Left forelimb (tissue), 1 donor: ENCODE measurements at places on chromosomes 11 and 22.
A peak's percentile ranks its signal among the peaks of the same experiment; 100 is the strongest.

DNA sequence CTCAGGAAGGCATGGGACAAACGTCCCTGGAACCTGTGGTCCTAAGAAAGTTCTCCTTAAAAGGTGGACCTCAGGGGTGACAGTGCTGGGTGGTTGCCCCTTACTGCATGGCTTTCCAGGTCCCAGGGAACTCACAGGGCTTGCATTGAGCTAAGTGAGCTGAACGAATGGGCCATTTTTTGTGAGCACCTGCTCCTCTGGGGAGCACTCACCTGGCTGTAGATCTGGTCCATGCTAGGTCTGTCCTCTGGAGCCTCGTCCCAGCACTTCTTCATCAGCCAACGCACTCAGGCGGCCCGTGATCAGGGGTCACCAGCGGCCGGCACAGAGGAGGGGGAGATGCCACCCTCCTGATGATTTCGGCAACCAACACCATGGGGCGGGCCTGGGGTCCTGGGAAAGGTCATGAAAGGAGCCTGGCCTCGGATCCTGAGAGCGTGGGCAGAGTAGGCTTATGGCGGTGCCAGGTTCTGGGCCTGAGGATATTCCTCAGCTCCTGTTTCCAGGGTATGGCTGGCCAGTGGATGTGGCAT lies 36.8 kb upstream of the LRRC32 start:
- no peak for DNase-seq

- peak; percentile 83 for DNase-seq
Observed at GRCh38 chr11:67504950-67505581, at the start of gene PITPNM1. PITPNM1 (minus strand) TSS chr11:67505363; CDS start chr11:67504180, 1,183 bp downstream.

DNA sequence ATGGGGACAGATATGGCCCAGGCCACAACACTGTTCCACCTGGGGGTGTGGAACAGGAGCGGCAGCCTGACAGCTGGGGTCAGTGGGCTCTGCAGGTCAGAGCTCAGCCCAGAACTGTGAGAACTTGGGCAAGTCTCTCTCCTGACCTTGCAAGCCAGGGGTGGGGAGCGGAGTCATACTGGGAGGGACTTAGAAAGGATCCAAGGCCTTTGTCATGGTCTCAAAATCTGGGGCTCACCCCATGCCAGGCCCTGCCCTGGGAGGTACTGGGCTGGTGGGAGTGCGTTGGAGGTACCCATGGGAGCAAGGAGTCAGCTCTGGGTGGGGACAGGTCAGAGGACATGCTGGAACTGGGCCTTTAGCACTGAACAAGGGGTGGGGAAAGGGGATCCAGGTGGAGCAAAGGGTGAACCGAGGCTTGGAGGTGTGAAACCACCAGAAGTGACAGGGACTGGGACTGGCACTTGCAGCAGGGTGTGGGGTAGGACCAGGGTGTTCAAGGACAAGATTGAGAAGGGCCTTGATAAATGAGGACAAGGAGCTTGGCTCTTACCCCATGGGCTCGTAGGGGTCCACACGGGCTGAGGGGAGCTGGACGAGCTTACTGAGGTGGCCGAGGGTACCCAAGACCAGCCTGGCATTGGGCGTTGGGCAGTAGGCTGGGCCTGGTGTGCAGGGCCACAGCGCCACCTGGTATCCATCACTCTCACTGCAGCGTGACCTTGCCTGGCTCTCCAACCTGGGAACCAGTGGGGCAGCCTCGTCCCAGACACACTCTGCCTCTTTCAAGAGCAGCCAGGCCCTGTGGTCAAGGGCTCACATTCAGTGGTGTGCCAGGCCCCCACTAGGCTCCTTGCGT lies 7.4 kb upstream of the PMM1 start:
- no peak for DNase-seq

DNA sequence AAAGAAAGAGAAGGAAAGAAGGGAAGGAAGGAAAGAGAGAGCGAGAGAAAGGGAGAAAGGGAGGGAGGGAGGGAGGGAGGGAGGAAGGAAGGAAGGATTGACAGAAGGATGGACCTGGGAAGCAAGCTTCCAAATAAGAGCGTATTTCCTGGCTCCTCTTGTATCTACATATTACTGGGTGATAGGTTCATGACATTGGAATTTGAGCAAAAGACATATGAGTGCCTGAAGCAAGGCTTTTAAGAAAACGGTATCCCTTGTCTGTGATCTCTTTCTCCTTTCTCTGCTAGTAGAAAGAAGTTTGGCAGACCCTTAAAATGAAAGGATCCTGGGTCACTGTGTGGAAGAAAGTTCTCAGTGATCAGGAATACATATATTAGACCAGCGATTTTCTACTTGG lies 932.2 kb upstream of the CCDC90B start:
- no peak for DNase-seq

GRCh38 chr11:35010654-35011053 lies 94.2 kb downstream of the PDHX start:
- no peak for DNase-seq

DNA sequence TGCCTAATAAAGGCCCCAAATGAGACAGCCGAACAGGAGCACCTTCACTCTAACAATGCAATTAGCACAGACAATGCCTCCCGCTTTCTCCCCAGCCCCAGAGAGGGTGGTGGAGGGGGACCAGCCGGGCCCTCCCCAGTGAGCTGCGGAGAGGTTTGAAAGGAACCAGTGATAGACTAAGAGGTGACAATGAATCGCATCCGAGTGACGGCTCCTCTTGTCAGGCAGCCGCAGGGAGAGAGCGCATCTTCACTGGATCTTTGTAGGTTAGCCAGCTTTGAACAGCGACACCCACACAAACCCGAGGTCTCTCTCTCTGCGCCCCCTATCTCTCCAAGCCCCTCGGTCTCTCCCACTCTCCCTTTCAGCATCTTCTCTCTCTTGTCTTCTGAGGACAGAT lies 28.0 kb downstream of the FLRT1 start:
- no peak for DNase-seq

DNA sequence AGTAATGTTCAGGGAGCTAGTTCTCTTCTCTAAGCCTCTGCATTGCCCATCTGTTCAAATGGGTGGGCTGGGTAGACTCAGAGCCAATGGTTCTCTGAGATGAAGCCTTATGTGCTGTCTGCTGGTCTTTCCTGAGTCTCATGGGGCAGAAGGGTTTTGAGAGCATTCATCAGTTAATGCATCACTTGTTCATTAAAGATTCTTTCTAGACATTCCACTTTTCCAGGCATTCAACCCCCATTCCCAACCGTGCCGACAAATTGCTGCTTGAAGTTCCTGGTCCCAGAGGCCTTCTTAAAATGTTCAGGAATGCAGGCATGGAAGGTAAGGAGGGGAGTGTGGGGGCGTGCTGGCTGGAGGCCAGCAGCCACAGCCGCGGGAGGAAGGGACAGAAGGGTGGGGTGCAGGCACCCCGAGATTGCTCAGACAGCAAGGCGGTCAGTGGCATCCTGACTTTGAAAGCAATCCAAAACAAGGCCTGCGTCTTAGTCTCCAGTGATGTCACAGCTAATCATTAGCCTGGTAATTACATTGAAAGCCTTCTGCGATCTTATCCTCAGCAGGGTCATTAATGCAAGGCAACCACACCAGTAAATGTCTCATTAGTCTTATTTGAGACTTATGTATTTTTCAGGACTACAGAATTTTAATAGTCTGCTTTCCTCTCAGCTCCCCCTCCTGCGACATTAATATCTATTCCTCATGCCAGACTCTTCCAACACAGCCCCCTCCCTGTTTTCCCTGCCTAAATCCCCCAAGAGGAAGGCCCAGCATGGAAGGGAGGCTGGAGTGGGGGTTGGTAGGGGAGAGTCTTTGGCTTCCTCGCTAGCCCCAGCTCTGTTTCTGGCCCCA lies 328.8 kb downstream of the MIAT start:
- no peak for DNase-seq

GRCh38 chr11:88300888-88301487 lies 36.5 kb downstream of the CTSC start:
- no peak for DNase-seq

DNA sequence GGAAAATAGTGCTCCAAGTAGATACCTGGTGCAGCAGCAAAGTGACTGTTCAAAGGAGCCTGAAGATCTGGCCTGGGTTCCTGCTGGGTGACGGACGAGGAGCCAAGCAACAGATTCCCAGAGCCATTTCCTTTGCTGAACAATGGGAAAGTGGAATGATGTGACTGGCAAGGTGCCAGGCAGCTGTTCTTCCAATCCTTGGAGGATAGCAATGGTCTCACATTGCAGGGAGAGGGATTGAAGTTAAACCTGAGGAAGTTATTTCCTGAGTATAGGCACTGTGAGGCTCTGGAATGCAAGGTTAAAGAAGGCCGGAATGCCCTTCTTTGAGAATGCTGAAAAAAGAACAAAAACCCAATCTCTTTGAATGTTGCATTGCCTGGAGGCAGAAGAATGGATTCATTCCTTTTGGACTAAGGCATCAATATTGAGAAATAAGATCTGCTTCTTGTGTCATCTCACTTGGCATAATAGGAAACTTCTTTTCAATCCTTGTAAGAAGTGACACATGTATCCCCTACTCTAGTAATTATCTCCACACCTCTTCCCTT lies 223.8 kb downstream of the BLID start:
- peak; percentile 82 for DNase-seq

DNA sequence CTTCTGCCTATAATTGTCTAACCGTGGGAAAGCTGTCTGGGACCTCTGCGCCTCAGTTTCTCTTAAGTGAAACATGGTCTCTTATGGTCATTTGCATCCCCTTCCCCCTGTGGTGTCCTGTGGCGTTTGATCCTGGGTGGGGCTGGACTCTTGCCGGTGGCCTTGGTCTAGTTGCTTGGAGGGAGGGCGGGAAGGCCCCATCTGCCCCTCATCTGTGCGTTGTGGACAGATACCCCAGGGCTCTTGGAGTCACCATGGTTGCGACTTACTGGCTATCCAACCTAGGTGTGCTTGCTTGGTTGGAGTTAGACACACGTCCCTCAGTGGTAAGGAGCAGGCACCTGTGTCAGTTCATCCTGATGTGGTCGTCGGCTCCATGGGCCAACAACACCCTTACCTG lies 15.2 kb downstream of the SHANK3 start:
- DNase-seq = no peak
